ENCODE measurements at places on chromosomes 1 and 21. TPM values are rescaled to one million over a fixed set of nuclear protein-coding genes. Genes with fewer than 3 reads are reported as not detected.

MAB21L3 gene
- polyA plus RNA-seq: not detected

TNFRSF8 gene
- 0.07 TPM for polyA plus RNA-seq

NBPF3 gene
- 8.7 TPM for polyA plus RNA-seq

NTMT2 gene
- not detected for polyA plus RNA-seq

TRAF3IP3 gene
- polyA plus RNA-seq: 0.31 TPM

DPT gene
- polyA plus RNA-seq: 0.32 TPM

KIAA0319L gene
- polyA plus RNA-seq: 63.2 TPM

RAB25 gene
- polyA plus RNA-seq: not detected

ATP5PF gene
- polyA plus RNA-seq: 277 TPM

FCGR3A gene
- polyA plus RNA-seq: not detected

HSD11B1 gene
- polyA plus RNA-seq: 0.23 TPM

SLC6A17 gene
- polyA plus RNA-seq: 0.67 TPM

FGR gene
- polyA plus RNA-seq: not detected

SMCP gene
- polyA plus RNA-seq: not detected

TNNT2 gene
- polyA plus RNA-seq: 0.57 TPM

ST6GALNAC5 gene
- 10.6 TPM for polyA plus RNA-seq

ZNF648 gene
- not detected for polyA plus RNA-seq

MTARC2 gene
- 6.1 TPM for polyA plus RNA-seq

RBP7 gene
- 1.3 TPM for polyA plus RNA-seq

SPRR2E gene
- not detected for polyA plus RNA-seq

ERO1B gene
- polyA plus RNA-seq: 0.79 TPM

SLC16A4 gene
- 5.2 TPM for polyA plus RNA-seq

CFAP107 gene
- not detected for polyA plus RNA-seq

FMO2 gene
- not detected for polyA plus RNA-seq

LRRC39 gene
- polyA plus RNA-seq: 1.6 TPM

TEKT2 gene
- polyA plus RNA-seq: 1.2 TPM

MX2 gene
- 0.08 TPM for polyA plus RNA-seq

TMPRSS2 gene
- polyA plus RNA-seq: not detected

SEMA6C gene
- 3.1 TPM for polyA plus RNA-seq

NSL1 gene
- 22.5 TPM for polyA plus RNA-seq

LAD1 gene
- not detected for polyA plus RNA-seq

VHLL gene
- not detected for polyA plus RNA-seq

UTS2 gene
- 0.13 TPM for polyA plus RNA-seq

COL6A1 gene
- 107 TPM for polyA plus RNA-seq

LGR6 gene
- polyA plus RNA-seq: not detected

AADACL4 gene
- polyA plus RNA-seq: 0.32 TPM

KRTAP8-1 gene
- polyA plus RNA-seq: not detected
